GM12892 (cell line): ENCODE measurements at places on chromosomes 13 and 19.

GRCh38 chr19:45100201-45100600 is 7.2 kb downstream of the PPP1R37 start:
- DNase-seq, result no peak

DNA sequence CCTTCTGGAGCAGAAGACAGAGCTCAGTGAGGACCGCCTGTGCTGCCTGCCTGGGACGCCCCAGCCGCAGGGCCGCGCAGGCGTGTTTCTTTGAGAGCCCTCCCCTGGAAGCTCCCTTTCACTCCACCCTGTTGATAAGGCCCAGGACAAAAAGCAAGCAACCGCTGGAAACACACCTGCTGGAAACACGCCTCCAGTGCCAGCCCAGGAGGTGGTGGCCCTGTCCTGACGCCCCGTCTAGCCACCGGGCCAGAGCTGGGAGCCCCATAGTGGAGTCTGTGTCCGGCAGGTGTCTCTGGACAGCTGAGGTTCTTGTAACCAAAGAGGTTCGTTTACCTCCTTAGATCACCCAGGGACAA is 173.8 kb downstream of the KATNAL1 start:
- no peak for DNase-seq

DNA sequence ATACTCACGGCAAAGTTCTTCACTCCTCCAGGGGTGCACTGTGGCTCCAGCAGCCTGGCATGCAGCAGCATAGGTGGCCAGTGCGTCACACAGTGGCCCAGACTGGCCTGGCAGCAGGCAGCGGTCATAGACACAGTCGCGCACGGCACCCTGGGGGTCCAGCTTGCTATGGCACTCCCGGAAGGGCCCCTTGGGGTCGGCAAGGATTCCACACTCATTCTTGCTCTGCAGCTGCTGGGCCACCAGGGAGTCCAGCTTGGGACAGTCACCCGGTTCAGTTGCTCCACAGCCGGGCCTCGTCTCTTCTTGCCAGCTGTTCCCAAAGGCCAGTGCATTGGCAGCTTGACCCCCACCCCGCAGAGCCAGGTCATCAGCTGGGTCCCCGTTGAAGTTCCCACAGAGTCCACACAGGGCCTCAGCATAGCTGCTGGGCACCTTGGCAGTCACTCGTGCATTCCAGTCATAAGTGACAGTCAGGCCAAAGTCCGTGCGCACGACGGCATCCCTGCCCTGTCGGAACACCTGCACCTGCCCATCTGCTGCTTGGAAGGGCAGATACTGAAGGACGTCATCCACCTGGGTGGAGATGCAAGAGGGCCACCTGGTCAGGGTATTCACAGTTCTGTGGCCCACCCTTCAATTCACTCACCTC is 20.6 kb downstream of the FCGBP start:
- DNase-seq, result no peak

GRCh38 chr13:44307255-44307654 is 66.4 kb upstream of the SERP2 start:
- no peak for DNase-seq

GRCh38 chr13:113559061-113559460 is 25.5 kb upstream of the TFDP1 start:
- no peak for DNase-seq
